ENCODE measurements at places on chromosomes 5 and 9. TPM values are rescaled to one million over a fixed set of nuclear protein-coding genes. Genes with fewer than 3 reads are reported as not detected.

EFNA5 gene
- 4.8 TPM for total RNA-seq

GABRG2 gene
- total RNA-seq, result not detected

GRIN1 gene
- not detected for total RNA-seq

BSPRY gene
- 0.67 TPM for total RNA-seq

CAAP1 gene
- 9.3 TPM for total RNA-seq

CAMK2A gene
- 0.36 TPM for total RNA-seq

ANKRD18B gene
- total RNA-seq, result 5.7 TPM

DRD1 gene
- total RNA-seq, result 0.34 TPM

PCDHB11 gene
- not detected for total RNA-seq

GFI1B gene
- total RNA-seq, result not detected

CD14 gene
- total RNA-seq, result 3.4 TPM

LCN15 gene
- not detected for total RNA-seq

OBP2B gene
- total RNA-seq, result not detected

OTP gene
- not detected for total RNA-seq

GADD45G gene
- total RNA-seq, result 0.36 TPM

LCN1 gene
- not detected for total RNA-seq

ADCY2 gene
- total RNA-seq, result 1.7 TPM

CCNJL gene
- 6.2 TPM for total RNA-seq

FGF10 gene
- not detected for total RNA-seq

PCDHB14 gene
- not detected for total RNA-seq

ANGPTL2 gene
- total RNA-seq, result 51.3 TPM

COL15A1 gene
- 0.46 TPM for total RNA-seq

FCN1 gene
- not detected for total RNA-seq

SLC27A6 gene
- total RNA-seq, result not detected

ABLIM3 gene
- 10.0 TPM for total RNA-seq
